ENCODE measurements at places on chromosomes 11 and 22.

GRCh38 chr11:86288776-86289507, 13.1 kb upstream of the HIKESHI start:
- no peak for DNase-seq

DNA sequence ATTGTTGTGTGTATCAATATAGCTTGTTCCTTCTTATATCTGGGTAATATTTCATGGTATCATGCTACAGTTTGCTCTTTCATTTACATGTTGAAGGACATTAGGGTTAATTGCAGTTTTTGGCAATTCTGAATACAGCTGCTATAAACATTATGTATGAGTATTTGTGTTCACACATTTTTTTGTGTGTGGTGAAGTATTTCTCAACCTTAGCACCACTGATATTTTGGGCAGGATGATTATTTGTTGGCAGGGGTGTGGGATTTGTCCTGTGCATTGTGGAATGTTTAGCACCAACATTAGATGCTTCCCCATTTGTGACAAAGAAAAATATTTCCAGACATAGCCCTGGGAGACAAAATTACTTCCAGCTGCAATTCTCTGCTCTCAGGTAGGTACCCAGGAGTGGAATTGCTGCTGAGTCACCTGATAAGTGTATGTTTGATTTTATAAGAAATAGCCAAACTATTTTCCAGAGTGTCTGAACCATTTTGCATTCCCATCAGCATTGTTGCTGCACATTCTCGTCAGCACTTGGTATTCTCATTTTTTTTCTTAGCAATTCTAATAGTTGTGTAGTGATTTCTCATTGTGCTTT, 128.2 kb downstream of the SNX19 start:
- DNase-seq, result no peak

DNA sequence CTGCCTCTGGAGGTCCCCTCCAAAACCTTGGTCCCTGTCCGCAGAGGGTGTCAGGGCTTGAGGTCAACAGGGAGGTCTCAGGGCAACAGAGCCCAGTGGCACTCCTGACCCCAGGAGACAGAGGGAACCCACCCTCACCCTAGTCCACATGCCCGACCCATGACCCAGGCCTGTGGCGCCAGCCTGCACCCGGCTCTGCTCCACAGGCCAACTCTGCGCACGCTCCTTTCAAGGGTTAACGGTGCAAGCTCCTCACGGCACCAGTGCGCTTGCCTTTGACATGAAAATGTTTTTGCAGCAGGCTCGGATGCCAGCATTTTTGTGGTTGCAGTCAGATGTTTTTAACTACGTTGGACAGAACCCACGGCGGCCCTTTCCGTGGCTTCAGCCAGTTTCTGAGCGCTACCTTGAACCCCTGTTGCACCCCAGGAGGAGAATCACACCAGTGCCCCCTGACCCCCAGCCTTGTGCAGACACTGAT, 68.6 kb downstream of the CDKN1C start:
- DNase-seq, result no peak

GRCh38 chr11:103875855-103876510, 160.5 kb upstream of the DDI1 start:
- DNase-seq, result no peak

DNA sequence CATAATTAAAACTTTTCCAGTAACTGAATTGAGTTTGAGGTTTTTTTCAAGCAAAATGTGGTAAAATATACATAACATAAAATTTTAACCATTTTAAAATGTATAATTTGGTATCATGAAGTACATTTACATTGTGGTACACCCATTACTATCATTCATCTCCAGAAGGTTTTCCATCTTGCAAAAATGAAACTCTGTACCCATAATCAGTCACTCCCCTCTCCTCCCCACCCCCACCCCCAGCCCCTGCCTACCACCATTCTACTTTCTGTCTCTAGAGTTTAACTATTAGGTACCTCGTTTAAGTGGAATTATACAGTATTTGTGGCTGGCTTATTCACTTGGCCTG, 63.7 kb downstream of the MICAL2 start:
- DNase-seq, result no peak

GRCh38 chr11:35089666-35090065, 49.3 kb upstream of the CD44 start:
- DNase-seq, result no peak

DNA sequence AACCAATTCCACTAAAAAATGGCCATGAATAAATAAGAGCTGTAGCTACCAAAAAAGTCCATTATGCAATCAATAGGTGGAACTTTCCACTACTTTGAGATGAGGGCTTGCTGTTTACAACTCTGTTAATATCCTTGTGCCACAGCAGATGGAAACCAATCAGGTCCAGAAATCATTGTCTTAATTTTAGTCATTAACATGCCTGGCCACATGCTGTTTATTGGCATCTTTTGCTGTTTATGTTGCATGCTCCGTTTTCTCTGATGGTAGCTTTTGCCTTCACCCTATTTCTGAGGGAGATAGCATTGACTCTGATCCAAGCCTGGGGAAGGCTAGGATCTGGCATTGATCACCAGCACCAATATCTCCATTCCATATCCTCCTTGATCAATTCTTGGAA, 192.9 kb upstream of the SEZ6L start:
- DNase-seq, result no peak

DNA sequence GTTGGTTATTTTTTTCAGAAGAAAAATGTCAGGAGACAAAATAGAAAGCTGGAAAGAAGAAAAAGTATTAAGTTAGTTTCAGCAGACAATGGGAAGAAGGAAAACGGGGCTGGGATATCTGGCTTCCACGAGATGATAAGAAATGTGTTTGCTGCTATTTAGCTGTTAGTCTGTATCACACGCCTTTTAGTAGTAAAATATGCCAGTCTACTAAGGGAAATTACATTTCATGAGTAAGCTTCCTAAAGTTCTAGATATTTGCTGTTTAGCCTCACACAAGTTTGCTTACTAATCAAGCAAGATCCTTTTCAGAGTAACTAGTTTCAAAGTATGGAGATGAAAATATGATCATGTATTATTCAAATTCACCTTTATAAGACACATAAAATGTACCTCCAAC, 1.5 kb downstream of the OR51B4 start:
- DNase-seq, result no peak

- no peak for DNase-seq
Observed at GRCh38 chr11:47916361-47916841, 64.0 kb upstream of the PTPRJ start.

Measured in activated CD8-positive, alpha-beta memory T cell treated with anti-CD3 and anti-CD28 coated beads for 4 hours (primary cell).